ENCODE measurements at places on chromosomes 1 and 21.

GRCh38 chr1:9429342-9429711, 109.9 kb upstream of the SLC25A33 start:
- DNase-seq, result peak; percentile 51

GRCh38 chr1:228198977-228199590, 8.8 kb upstream of the OBSCN start:
- DNase-seq, result no peak

- DNase-seq, result no peak
Measured at GRCh38 chr1:3641816-3642215, 8.1 kb downstream of the WRAP73 start.

DNA sequence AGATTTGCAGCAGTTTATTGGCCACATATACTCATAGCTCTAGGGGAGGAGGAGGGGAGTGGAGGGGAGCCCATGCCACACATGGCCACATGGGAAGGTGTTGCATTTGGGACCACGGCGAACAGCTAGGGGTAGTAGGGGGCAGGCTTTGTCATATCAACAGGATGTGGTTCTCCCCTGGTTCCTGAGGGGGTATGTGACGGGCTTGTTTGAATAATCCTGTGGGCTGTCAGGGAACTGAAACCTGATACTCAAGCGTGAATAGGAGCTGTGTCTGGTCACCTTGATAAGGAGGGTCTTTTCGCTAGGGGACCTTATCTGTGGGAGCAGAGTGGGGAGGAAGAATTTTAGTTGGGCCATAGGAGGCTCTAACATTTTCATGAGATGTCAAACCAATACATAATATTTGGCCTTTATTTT, 264.7 kb downstream of the CTH start:
- DNase-seq, result no peak

GRCh38 chr21:32921632-32922230, 104.0 kb upstream of the OLIG2 start:
- DNase-seq, result no peak

DNA sequence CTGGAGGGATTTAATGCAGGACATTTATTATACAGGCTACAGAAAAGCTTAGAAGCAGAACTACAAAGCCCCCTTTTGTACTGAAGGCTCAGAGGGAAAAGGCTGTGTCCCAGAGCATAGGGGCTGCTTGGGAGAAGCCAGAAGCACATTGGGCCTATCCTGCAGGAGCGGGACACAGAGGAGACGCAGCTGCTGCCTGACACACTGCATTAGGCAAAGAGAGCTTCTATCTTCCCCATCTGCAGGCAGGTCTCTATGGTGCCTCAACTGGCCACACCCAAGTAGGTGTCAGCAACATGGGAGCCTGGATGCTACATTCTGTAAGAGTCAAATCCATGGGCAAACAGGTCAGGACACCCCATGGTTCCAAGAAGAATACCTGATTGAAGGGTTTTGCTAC, 595.9 kb downstream of the AJAP1 start:
- DNase-seq, result no peak

DNA sequence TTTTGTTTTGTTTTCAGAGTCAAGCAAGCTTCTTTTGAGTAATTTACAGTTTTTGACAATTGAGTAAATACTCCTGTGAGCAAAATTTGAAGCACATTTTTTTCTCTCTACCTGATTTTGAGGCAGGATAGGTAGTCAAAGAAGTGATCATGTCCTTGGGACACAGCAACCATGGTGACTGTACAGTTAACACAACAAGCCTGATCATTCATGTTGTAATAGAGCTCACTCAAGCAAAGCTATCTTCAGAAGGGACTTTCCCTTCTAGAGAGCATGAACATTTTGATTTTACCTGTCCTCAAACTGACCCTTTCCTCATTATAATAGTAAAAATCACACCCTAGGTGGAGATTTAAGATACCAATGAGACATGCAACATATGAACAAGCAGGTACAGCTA, 126.5 kb upstream of the KCNK1 start:
- DNase-seq, result no peak

DNA sequence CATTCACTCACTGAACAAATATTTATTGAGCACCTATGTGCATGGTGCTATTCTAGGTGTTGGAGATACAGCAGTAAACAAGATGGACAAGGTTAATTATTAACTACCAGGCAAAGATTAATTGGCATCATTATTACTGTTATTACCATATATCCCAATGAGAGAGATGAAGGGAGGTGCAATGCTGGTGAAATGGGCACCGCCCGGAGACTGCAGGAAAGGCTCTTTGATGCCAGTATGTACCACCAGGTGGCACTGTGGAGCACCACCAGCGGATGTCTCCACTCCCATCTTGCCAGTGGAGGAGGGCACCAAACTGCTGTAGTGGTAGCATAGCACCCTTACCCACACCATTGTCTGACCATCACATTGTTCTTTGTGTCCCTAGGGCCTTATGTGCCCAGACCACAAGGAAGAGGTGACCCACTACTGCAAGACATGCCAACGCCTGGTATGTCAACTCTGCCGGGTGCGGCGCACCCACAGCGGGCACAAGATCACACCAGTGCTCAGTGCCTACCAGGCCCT, 3.0 kb downstream of the TRIM46 start:
- DNase-seq, result peak; percentile 86

DNA sequence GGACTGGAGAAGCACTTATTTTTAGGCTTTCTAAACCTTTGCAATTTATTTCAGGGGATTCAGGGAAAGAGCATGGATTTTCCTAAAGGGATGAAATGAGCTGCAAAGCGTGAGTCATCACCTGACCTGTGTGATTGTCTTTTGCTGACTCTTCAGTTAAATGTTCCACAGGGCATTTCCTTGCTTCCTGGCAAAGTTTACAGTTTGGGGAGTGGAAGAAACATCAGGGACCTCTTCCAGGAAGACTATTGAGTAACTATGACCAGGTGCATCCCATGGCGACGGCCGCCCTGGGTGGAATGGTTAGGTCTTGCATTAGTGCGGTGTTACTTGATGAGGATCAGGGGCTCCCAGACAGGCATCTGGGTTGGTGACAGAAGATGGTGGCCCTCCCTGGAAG, 79.5 kb upstream of the SIPA1L2 start:
- DNase-seq, result no peak

GRCh38 chr21:45251635-45252447, 35.9 kb downstream of the POFUT2 start:
- no peak for DNase-seq

DNA sequence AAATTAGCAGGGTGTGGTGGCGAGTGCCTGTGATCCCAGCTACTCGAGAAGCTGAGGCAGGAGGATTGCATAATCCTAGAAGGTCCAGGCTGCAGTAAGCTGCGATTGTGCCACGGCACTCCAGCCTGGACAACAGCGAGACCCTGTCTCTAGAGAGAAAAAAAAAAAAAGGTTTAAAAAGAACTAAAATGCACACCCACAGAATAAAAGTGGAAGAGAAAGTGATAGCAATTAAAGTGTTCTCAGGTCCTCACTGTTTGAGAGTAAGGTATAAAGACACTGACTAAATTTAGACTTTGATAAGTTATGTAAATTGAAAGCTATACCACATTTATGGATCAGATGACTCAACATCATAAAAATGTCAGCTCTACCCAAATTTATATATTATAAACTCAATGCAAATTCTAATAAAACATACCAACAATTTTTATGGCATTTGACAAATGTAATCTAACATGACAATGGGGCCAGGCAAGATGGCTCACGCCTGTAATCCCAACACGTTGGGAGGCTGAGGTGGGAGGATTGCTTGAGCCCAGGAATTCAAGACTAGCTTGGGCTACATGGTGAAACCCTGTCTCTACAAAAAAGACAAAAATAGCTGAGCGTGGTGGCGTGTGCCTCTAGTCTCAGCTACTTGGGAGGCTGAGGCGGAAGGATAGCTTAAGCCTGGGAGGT, 11.8 kb downstream of the ZBTB17 start:
- no peak for DNase-seq

Data from femur (tissue), 1 donor.